ENCODE measurements at places on chromosomes 6 and 20.

- no peaks in the 10 kb centered on the region for H3K27me3 ChIP-seq
- DNase-seq = no peak
- H3K36me3 ChIP-seq = peaks cover 13% of the 10 kb centered on the region
- H3K27ac ChIP-seq = no peak overlapping the region
These were observed 24.8 kb downstream of the FUCA2 start for GRCh38 chr6:143486752-143487151.

DNA sequence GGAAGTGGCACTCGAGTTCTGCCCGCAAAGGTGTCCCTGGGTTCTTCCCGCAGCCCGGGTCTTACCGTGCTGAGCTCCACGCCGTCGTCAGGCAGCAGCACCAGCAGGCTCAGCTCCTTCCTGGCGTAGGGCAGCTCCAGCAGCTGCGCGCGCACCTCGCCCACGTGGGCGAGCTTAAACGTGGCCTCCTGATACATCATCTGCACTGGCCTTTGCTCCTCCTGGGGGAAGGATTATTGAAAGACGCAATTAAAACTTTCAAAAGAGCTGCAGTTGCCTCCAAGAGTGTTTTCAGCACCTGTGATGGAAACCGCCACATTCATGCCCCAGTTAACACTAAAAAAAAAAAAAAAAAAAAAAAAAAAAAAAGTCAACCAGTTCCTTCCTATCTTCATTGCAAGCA is 11.3 kb downstream of the SERPINB9 start:
- H3K27me3 ChIP-seq = no peaks in the 10 kb centered on the region
- peak overlapping the region; percentile 52 for H3K4me3 ChIP-seq
- H3K4me1 ChIP-seq = peaks cover 59% of the 10 kb centered on the region
- H3K27ac ChIP-seq = peak overlapping the region; percentile 89
- peaks cover 29% of the 10 kb centered on the region for H3K36me3 ChIP-seq
- peak; percentile 58 for DNase-seq

DNA sequence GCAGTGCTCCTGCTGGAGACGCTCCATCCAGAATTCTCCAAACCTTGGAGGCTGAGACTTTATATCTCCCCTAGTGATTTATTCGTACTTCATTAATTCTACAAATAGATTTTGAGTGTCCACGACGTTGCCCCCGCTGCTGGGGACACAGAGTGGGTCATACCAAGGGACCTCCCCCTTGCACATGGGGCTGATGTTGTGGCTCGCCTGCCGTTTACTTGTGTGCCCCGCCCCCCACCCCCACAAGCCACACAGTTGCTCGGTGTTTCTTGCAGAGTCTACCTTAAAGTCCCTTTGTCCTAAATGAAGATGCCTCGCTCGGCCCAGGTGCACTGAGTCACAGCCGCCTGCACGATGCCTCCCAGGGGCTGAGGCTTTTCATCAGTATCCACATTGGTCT is 20.3 kb upstream of the SMOC2 start:
- H3K27ac ChIP-seq = no peak overlapping the region
- H3K36me3 ChIP-seq = no peaks in the 10 kb centered on the region
- no peak overlapping the region for H3K4me3 ChIP-seq
- no peaks in the 10 kb centered on the region for H3K27me3 ChIP-seq

DNA sequence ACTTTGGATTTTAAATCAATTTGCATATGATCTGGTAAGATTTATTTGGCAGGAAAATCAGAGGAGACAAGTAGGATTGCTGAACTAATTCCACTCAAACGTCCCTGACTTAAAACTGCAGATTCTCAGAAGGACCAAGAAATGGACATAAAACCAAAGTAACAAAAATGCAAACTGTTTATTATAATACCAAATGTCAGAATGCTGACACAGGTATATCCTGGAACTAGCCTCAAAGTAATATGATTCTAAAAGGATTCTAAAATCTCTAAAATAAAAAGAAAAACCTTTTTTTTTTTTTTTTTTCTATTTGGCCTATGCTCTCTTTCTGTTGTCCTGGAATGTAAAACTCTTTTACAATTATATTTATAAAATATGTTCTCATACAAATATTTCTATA is 74.4 kb upstream of the BTBD3 start:
- H3K36me3 ChIP-seq = peaks cover 4% of the 10 kb centered on the region
- H3K4me1 ChIP-seq = no peaks in the 10 kb centered on the region
- no peak for DNase-seq
- H3K27ac ChIP-seq = no peak overlapping the region

DNA sequence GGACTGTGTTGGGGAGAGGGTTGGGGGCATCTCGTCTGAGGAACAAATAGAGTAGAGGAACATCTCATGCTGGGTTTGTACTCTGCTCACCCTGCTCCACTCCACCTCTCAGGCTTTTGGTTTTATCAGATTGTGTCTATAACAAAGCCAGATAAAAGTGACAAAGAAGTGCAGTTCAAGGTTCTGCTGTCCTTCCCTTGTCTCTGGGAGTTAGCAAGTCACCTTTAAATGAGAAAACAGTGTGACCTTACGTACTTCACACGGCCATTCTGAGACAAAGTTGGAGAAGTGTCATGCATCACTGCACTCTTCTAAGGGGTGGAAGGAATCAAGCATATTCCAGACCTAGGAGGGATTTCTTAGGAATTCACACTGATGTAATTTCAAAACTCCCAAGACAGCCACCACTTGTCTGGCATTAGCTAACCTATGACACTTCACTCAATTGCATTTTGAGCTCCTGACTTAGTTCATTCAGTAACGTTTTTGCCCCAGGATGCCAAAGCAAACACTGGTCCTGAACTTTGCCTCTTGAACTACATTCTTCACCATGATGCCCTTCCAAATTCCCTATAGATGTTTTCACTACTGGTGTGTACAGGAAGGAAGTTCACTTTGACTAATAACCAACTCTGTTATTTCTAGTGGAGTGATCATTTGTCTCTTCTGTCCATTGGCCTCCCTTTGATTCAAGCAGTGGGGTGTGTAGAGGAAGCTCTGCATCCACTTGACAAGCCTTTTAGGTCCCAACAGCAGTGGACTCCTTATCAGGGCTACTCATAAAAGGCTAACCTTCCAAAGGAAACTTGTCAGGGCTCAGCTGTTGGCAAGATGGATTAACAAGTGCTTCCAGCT is 647.6 kb upstream of the FLRT3 start:
- peaks cover 3% of the 10 kb centered on the region for H3K36me3 ChIP-seq
- H3K4me1 ChIP-seq = no peaks in the 10 kb centered on the region
- H3K27me3 ChIP-seq = no peaks in the 10 kb centered on the region
- no peak overlapping the region for H3K27ac ChIP-seq
- DNase-seq = no peak

GRCh38 chr6:55282115-55282514 is 45.2 kb upstream of the GFRAL start:
- no peak overlapping the region for H3K4me3 ChIP-seq
- DNase-seq = no peak
- H3K36me3 ChIP-seq = no peaks in the 10 kb centered on the region
- H3K4me1 ChIP-seq = no peaks in the 10 kb centered on the region
- H3K27ac ChIP-seq = no peak overlapping the region
- no peaks in the 10 kb centered on the region for H3K27me3 ChIP-seq

- H3K4me1 ChIP-seq = no peaks in the 10 kb centered on the region
- no peak overlapping the region for H3K27ac ChIP-seq
- DNase-seq = no peak
- H3K36me3 ChIP-seq = peaks cover 5% of the 10 kb centered on the region
These were observed 17.2 kb upstream of the PCK1 start for GRCh38 chr20:57543754-57544153.

DNA sequence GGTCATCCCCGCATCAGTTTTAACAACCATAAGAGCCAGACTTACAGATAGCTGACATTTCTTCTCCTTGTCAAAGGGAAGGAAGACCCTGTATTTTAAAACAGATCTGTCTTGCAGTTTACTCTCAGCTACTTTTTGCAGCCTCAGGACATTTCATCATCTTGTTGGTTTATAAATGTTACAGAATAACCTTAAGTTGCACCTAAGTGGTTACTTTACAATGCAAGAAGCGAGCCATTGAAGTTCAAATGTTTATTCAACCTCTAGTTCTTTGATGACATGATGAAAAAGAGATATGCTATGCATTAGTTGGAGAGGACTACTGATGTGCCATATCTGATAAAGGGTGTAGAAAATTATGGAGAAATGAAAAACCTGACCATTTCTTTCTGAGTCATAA is 187.9 kb upstream of the COL21A1 start:
- peaks cover 10% of the 10 kb centered on the region for H3K27me3 ChIP-seq
- no peaks in the 10 kb centered on the region for H3K4me1 ChIP-seq
- H3K36me3 ChIP-seq = no peaks in the 10 kb centered on the region
- no peak for DNase-seq

- H3K4me1 ChIP-seq = peaks cover 46% of the 10 kb centered on the region
- DNase-seq = no peak
- no peak overlapping the region for H3K27ac ChIP-seq
- H3K27me3 ChIP-seq = no peaks in the 10 kb centered on the region
- no peak overlapping the region for H3K4me3 ChIP-seq
- no peaks in the 10 kb centered on the region for H3K36me3 ChIP-seq
These were observed 20.4 kb downstream of the DSTN start for GRCh38 chr20:17590245-17590644.

- H3K4me1 ChIP-seq = no peaks in the 10 kb centered on the region
- peak overlapping the region; percentile 16 for H3K4me3 ChIP-seq
- H3K27me3 ChIP-seq = no peaks in the 10 kb centered on the region
- no peak overlapping the region for H3K27ac ChIP-seq
These were observed 480.7 kb downstream of the CD83 start for GRCh38 chr6:14598017-14598864.
